ENCODE measurements at places on chromosomes 5 and 9.

DNA sequence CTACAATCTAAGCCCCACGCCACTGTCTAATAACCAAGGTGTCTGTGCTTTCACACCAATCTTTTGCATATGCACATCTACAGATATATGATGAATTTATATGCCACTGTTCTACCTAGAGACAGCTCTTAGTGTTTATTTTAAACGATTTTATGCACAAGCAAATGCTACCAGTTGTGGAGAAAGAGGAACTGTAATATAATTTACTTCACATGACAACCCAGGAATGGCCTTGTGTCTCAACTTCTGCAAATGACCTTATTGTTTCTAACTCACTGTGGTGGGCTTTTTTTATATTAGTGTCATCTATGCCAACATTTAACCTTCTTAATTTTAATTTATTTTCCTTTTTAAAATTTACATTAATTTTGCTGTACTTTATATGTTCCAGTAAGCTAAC, 531.1 kb upstream of the TLE4 start:
- DNase-seq = no peak

DNA sequence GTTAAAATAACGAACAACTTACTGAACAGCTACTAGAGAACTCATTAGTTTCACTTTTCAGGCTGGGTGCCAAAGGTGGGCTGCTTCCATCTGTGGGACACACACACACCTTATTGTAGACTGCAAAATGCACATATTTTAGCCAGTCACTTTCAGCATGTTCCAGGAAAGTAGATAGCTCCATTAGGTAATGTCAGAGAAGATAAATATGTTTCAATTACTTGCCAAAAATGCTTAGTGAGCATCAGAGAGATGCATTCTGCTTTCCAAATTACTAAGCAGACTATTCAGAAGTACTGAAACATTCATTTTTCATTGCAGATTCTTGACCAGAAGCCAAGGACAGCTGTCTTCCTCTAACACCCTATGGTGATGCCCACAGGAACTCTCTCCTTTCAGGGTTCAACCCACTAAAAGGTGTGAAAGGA, 56.2 kb upstream of the APC start:
- no peak for DNase-seq

GRCh38 chr5:92492908-92493307, 1088.1 kb downstream of the NR2F1-AS1 start:
- no peak for DNase-seq

GRCh38 chr9:76591256-76591950, 132.4 kb downstream of the GCNT1 start:
- no peak for DNase-seq

DNA sequence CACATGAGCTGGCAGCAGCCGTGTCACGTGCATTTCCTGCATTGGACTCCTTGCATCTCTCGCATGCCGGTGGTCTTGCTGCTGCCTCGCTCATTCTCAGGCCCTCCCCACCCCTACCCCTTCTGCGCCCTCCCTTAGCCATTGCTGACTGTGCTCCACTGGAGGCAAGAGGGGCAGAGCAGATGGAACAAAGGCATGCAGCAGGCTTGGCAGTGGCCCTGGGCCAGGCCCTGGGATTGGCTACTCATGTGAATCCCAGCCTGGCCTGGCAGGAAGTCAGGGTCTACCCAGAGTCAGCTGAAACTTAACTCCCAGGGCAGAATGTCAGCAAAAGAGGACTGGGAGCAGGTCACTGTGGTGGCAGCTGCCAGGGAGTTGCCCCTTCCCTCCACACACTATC, 62.3 kb downstream of the TSTD2 start:
- no peak for DNase-seq

- no peak for DNase-seq
Observed at GRCh38 chr9:36091026-36091953, 45.2 kb upstream of the GLIPR2 start.

GRCh38 chr5:9599391-9599790, 30.8 kb downstream of the TAS2R1 start:
- no peak for DNase-seq

GRCh38 chr9:3804103-3804502, 278.3 kb upstream of the RFX3 start:
- no peak for DNase-seq

DNA sequence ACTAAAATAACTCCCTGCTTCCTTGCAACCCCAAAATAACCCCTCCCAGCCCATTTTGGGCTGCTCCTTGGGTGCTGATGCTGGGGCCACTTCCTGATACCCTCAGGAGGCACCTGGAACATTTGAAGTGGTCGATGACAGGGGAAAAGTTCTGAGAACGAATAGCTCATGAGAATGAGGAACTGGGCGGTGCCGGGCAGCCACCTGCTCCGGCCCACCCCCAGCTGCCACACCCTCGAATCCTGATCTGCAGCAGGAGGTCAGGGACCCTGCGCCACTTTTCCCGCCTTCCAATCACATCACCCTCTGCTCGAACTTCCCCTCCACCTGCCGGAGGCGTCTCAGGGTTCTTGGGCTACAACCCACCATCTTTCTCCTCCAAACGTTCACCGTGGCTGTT, 19.7 kb downstream of the HRH2 start:
- DNase-seq = no peak

DNA sequence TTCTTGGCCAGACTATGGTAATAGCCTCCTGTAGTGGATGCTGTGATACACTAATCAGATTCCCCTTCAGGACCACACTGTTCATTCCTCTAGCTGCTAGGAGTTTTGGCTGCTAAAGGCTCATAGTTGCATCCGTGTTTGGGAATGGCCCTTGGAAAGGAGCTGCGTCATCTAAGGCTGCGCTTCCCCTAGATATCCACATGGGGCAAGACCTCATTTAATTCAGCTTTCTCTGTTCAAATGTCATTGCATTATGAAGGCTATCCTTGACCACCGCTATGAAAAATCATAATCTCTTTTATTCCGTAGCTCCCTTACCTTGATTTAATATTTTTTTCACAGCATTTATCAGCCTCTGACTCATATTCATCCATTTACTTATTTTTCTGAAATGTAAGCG, 258.3 kb upstream of the NR4A3 start:
- DNase-seq = no peak

- no peak for DNase-seq
Observed at GRCh38 chr5:78959767-78960166, 25.3 kb downstream of the ARSB start.

DNA sequence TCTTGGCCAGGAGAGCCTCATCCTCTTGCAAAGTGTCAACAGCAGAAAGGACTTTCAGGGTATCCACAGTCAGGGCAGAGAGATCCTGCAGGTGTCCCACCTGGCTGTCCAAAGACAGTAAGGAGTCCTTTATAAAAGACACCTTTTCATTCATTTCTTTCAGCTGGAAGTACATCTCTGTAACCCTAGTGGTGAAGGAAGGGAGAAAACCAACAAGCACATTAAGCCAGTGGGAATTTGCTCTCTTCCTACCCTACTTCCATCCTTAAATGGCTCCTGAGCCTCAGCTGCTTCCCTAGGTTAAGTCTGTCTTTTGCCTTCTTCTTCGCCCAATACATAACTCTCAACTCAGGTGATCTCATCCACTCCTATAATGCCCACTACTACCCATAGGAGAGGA, 124.8 kb downstream of the TRPM6 start:
- no peak for DNase-seq

DNA sequence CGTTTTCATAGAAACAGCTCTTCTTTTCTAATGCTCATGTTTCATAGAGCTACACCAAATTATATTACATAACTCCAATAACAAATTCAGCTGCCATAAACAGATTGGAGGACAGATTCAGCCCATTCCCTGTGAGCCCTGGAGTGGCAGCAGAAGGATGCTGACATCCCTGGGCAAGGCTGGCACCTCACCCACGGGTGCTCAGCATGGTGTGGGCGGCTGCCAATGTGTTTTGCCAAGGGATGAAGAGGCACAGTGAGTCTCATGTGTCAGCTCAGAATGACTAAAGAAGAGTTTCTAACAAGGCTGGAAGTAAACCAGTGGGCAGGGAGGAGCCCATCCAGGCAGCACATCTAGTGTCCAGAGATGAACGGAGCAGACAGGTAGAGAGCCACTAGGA, 127.1 kb upstream of the ICE1 start:
- no peak for DNase-seq

GRCh38 chr9:132488626-132489025, 78.6 kb downstream of the CFAP77 start:
- DNase-seq = no peak

DNA sequence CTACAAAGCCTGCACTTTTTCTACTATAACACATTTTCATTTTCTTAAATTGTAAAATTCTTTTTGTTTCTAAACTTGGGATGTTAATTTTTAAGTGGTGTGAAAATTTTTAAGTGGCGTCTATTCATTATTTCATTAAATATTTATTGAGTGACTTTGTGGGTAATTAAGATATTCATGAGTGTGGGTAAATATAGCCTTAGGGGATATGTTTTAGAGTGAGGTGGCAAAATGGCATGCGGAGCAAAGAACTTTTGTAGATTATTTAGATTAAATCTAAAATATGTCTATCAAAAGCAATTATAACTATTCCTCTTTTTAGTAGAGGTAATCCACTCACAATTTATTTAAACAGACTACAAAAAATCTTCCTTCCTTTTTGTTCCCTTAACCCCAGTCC, 188.4 kb downstream of the PCSK1 start:
- no peak for DNase-seq

DNA sequence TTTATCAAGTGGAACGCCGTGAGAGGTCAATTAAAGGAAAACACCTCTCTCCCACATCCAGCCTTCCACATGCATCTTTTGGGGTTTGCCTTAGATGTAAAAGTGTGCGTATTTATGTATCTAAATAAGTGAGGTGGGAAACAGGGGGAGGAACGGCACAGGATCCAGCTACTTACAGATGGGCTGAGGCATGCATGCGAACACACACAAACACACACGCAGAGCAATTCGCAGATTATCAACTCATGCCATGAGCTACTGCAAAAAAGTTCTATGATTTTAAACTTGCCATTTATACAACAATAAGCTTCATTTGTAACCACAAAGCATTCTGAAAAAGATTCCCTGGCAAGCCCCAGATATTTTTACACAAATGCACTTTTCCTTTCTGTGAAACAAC, 242.1 kb downstream of the BNC2 start:
- no peak for DNase-seq

DNA sequence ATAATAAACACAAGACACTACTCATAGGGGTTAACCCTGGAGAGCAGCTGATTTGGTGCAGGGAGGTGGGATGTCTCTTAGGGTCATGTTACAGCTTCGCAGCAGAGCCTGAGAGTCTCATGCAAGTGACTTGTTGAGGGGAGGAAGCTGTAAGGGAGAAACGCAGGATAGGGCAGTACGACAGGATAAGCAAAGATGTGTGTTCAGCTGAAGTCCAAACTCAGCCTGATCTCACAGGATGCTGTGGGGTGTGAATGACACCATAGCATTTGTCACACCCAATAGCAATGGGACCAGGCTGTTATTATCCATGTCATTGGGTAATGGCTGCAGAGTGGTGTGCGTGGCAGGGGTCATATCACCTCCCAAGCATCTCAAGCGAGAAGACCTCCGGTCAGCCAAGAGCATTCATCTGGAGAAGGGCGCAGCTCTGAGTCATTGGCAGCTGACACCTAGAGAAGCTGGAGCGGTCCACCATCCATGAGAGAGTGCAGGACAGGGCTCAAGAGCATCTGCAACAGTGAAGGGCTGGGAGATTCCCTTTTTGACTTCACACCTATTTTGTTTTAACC, 49.2 kb upstream of the RPL26L1 start:
- no peak for DNase-seq

- no peak for DNase-seq
Observed at GRCh38 chr5:158785397-158785796, 314.3 kb downstream of the EBF1 start.

DNA sequence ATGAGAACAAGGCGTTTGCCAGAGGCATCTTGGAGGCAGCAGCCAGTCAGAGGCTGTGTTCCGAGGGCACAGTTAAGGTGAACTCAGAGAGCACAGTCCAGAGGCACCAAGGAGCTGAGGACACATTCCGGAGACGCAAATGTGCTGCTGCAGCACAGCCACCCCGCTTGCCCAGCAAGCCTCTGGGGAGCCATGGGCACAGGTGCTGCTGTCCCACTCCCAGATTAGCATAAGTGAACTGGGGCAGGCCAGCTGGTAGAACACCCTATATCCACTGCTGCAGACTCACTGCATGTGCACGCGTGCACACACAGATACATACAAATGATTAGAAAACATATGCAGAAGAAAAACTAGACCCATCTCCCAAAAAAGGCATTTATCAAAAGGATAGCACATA, 164.5 kb downstream of the EBF1 start:
- DNase-seq = no peak

DNA sequence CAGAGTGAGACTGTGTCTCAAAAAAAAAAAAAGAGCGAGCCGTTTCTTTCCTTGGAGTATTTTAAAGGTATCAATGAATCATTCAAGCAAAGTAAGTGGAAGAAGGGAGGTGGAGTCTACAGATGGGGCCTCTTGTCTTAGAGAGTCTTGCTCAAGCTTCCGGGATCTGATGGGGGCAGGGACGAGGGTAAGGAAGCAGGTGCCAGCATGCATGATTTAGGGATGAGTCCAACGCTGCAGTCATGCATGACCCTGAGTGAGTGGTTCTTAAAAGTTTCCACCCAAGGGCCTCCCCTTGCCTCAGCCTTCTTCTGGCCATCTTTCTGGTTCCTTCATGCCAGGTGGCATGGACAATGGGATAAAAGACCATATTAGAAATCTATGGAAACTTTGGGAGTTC, 79.6 kb downstream of the MYO10 start:
- no peak for DNase-seq

DNA sequence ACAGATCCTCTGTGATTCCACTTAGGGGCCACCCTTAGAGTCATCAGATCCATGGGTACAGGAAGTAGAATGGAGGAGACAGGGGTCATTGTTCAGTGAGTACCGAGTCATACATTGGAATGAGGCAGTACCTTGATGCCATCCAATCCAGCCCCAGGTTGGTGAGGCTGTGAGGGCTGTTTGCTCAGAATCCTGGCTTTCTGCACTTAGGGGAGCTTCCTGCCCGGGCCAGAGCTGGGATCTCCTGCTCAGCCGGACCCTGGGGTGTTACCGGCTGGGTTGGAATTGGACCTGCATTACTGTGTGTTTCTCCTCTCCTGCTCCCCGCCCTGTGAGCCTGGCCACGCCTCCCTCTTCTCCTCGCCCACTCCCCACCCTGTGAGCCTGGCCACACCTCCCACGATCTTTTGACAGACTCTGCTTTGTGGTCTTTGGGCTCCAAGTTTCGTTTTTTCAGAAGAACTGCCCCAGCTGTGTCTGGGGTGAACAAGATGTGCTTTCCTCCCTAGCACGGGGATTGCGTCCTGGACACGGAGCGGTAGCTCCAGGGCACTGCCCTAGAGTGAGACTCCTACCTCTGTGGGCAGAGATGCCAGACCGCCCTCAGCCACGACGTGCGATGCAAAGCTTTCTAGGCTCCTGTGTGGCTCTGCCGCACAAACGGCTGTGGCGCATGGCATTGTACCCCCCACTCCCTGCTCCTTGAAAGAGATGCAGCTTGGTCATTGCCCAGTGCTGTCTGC, 15.4 kb downstream of the TRAF2 start:
- peak; percentile 61 for DNase-seq

GRCh38 chr5:157502143-157502647, 42.2 kb downstream of the NIPAL4 start:
- DNase-seq = no peak

DNA sequence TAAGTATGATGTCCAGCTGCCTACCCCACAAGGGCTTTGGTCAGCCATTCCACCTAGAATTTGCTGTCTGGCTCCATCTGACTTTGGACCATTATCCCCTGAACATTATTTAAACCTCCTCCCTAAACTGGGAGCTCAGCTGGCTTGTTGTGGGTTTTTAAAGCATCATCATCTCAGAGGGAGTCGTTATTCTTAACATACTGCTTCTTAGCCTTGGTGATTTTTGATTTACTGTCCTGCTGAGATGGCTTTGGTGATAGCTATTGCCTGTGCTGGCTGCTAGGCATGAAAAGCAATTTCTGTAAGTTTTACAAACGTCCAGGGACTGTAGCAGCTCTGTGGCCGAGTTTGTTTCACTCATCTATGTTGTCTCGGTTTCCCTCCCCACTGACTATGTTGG, 256.1 kb downstream of the NR3C1 start:
- no peak for DNase-seq
